Right ventricle myocardium superior (tissue), 1 donor: ENCODE measurements at places on chromosomes 1 and 21. TPM values are rescaled to one million over a fixed set of nuclear protein-coding genes. Genes with fewer than 3 reads are reported as not detected.

The BACE2 gene
- total RNA-seq, result 11.4 TPM

The LRRN2 gene
- total RNA-seq, result 1.7 TPM

The TMCC2 gene
- 1.3 TPM for total RNA-seq

The TRPM2 gene
- 1.9 TPM for total RNA-seq

The MX1 gene
- total RNA-seq, result 10.5 TPM

The FNDC5 gene
- total RNA-seq, result 139 TPM

The DYNLT4 gene
- 1.1 TPM for total RNA-seq

The ABCG1 gene
- 7.3 TPM for total RNA-seq

The KRTAP19-3 gene
- not detected for total RNA-seq

The RAB3B gene
- not detected for total RNA-seq

The PLA2G5 gene
- 56.7 TPM for total RNA-seq

The COL6A1 gene
- total RNA-seq, result 173 TPM

The GPR25 gene
- not detected for total RNA-seq

The ANGPTL7 gene
- 0.89 TPM for total RNA-seq

The DUSP23 gene
- 15.5 TPM for total RNA-seq

The ATP1A2 gene
- 210 TPM for total RNA-seq

The SPRR2F gene
- not detected for total RNA-seq

The SH3BGR gene
- total RNA-seq, result 105 TPM

The LMX1A gene
- total RNA-seq, result not detected

The CFH gene
- 33.6 TPM for total RNA-seq

The CYP4A22 gene
- 0.16 TPM for total RNA-seq

The ANGPTL3 gene
- not detected for total RNA-seq

The COL16A1 gene
- total RNA-seq, result 10.9 TPM

The ILDR2 gene
- total RNA-seq, result 4.1 TPM

The HAO2 gene
- total RNA-seq, result not detected

The IFI44 gene
- total RNA-seq, result 6.7 TPM

The TCEA3 gene
- 72.7 TPM for total RNA-seq

The FAM229A gene
- 1.7 TPM for total RNA-seq

The TMEM269 gene
- total RNA-seq, result not detected

The USH2A gene
- total RNA-seq, result 2.7 TPM

The IVL gene
- not detected for total RNA-seq

The KCNA3 gene
- total RNA-seq, result 0.24 TPM

The MTARC1 gene
- total RNA-seq, result 6.9 TPM

The TNFRSF18 gene
- 0.32 TPM for total RNA-seq

The GJA8 gene
- total RNA-seq, result not detected

The INSRR gene
- total RNA-seq, result 0.40 TPM

The HSD3B1 gene
- total RNA-seq, result not detected

The CXADR gene
- total RNA-seq, result 21.1 TPM

The AIM2 gene
- 0.56 TPM for total RNA-seq

The CCDC181 gene
- total RNA-seq, result 0.56 TPM

The CNR2 gene
- total RNA-seq, result not detected

The ATP1A4 gene
- 0.40 TPM for total RNA-seq

The QSOX1 gene
- total RNA-seq, result 97.8 TPM

The GNG4 gene
- not detected for total RNA-seq

The AVPR1B gene
- not detected for total RNA-seq

The MRPL9 gene
- 45.0 TPM for total RNA-seq
